Dermis microvascular lymphatic vessel endothelial cell (primary cell): ENCODE measurements at places on chromosomes 5 and 9. TPM values are rescaled to one million over a fixed set of nuclear protein-coding genes. Genes with fewer than 3 reads are reported as not detected.

Gene PCDHGA8
- 0.64 and 1.1 TPM in 2 replicates for total RNA-seq

Gene SFXN1
- 67.4 and 71.8 TPM in 2 replicates for total RNA-seq

Gene C9orf153
- 0.38 TPM in 1 of 2 replicates, not detected in the other for total RNA-seq

Gene ARL10
- total RNA-seq, result 6.0 and 11.9 TPM in 2 replicates

Gene SLC6A3
- not detected in 2 replicates for total RNA-seq
